ENCODE measurements at places on chromosomes 7 and 10. TPM values are rescaled to one million over a fixed set of nuclear protein-coding genes. Genes with fewer than 3 reads are reported as not detected.

DNA sequence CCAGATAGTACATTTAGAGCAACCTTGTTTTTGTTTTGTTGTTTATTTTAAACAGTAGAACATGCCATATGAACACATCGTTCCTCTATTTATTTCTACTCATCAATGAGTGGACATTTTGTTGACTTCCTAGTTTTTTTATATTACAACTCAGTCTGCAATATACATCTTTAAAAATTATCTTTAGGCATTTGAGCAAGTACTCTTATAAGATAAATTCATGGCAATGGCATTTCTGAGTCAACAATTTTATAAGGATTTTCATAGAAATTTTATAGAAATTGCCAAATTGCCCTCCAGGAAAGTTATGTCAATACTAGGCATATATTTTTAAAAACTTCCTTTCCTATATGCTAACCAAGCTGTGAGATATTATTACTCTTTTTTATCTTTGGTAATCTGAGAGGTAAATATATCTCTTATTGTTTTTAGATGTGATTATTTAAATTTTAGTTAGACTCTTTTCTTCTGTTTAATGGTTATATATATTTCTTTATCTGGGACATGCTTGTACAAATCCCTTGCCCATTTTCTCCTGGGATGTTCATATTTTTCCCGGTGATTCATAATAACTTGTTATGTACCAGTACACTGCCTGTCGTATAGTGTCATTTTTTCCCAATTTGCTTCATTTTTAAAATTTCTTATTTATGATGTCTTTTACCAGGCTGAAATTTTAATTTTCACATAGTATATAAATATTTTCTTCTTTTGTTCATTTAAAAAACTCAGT is 50.5 kb downstream of the FZD1 start:
- no peak for DNase-seq

HTR5A gene
- not detected for total RNA-seq

DNA sequence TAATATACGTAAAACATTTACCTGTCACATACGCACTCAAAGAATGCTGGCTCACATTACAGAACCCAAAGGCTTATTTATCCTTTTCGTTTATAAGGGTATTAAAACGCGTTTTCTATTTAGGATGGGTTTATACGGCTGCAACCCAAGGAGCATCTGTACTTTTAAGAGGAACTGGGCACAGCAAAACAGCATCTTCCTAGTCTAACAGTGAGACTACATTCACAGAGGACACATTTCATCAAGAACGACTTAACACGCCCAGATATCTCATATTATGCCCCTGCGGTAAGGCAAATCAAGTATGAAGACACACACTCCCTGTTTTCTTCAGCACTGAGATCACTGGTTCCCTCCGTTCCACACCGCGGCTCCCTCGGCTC is 533 bp upstream of the DMTF1 start:
- DNase-seq, result no peak

DNA sequence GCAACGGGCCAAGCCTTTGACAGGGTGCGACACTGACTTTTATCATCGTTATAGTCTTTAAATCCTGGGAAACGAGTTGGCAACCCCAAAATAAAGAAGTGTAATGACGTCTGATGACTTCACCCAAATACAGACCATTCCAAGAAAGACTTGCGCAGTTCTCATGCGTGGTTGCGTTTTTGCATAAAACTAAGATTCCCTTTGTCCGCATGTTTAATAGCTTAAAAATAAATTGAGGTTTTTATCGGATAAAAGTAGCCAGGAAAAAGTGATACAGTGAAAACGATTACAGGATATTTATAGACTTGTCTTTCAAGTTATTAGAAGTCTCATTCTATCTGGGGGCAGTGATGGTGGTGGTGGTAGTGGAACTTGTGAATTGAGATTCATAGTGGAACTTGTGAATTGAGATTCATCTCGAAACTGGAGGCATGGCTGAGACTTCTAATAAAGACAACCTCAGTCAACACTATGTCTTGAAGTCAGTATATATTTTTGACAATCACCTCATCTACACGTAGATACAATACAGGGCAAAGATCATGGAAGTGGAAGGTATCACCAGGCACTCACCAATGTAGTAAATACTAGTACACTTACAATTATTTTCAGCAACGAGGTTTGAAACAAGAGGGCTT is 1.2 kb upstream of the NAMPT start:
- no peak for DNase-seq

- no peak for DNase-seq
Measured at GRCh38 chr7:81492910-81493309, 276.9 kb downstream of the HGF start.

WIPF3 gene
- not detected for total RNA-seq

CALHM3 gene
- total RNA-seq, result not detected

DNA sequence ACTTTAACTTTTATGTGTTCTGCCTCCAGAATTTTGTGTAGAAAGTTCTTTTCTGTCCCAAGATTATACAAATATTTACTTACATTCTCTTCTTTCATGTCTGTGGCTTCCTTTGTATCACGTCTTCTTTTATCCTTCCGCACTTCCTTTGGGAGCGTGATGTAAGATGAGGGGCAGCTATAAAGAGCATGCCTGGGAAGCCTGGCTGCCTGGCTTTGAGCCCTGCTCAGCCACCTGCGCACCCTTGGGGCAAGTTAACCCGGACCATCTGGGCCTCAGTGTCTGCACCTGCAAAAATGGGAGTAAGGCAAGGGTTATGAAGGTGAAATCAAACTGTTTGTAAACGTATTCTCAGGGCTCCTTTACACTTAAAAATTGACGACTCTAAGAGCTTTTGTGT is 25.2 kb downstream of the PALD1 start:
- no peak for DNase-seq

- DNase-seq, result no peak
Measured at GRCh38 chr7:99314504-99314903, 11.2 kb upstream of the ARPC1A start.

DNA sequence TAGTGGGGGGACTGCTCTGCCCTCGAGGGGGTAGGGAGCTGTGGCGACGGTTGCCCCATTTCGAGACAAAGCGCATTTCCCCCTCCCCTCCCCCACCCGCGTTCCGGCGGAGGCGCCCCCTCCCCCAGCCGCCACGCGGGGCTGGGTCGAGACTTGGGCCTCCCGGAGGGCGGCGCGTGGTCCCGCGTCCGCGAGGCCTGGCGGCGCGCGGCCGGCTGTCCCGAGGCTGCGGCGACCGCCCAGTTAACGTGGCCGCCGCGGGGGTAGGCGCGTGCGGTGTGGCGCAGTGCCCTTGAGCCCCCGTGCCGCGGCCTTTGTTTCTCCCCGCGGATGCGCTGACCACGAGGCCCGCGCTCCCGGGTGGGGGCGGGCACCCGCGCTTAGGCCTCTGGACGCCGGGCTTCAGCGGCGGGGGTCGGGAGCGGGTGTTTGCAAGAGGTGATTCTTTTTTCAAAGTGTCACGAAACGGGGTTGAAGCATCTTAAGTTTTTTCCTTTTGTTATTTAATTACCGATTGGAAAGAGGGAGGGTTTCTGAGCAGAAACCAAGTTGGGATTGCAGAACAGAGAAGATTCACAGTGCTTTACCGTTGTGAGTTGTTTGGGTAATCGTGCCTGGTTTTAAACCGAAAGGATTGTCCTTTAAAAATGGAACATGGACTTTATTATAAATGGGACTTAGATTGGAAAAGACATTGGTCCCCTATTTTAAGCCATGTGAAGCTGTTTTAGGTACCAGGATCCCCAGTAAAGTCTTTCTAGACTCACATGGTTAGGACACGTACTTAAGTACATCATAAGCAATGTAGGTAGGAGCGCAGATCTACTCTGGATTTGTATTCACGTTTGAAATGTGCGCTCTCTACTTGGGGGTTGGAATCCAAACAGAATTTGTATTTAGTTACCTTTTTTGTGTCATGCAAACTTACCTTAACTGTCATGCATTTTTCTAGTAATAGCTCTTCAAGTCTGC is 760 bp downstream of the CBX3 start:
- peak; percentile 50 for DNase-seq

DNA sequence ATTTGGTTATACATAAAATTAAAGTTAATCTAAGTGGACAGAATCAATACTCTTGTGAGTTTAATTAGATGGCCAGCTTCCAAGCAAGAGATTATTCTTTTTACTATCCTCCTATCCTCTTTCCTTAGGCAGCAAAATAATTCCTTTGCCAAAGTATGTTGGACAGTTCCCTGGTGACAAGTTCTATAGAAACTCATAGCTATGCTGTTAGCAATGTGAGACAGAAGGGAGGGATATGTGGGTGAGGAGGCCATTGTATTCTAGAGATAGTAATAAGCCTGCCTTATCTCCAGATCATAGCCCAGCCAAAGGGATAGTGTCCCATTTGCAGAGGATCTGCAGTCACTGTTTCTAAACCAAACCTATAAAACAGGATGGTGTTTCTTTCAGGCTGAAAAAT is 181.6 kb upstream of the HDAC9 start:
- DNase-seq, result no peak

GRCh38 chr7:103148131-103148993 is 537 bp downstream of the NAPEPLD start:
- DNase-seq, result no peak

UCMA gene
- total RNA-seq, result not detected

WDR86 gene
- 5.6 TPM for total RNA-seq

GRCh38 chr7:82373926-82374635 is 69.5 kb downstream of the CACNA2D1 start:
- DNase-seq, result no peak

DNA sequence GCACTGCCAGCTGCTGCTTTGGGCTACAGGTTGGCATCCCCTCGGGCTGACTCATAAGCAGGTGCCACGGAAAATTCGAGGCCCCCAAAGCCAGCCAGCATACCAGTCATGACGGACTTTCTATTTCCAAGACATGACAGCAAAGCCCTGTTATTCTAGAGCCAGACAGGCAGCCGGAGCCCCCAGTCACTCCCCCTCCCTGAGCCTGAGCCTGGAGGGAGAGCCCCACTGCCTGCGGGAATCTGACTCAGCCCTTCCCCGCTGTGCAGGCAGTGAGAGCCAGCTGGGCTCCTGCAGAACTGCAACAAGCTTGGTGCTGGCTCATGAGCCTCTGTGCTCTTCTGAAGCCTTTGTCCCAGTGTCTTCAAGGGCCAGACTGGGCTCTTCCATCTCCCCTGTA is 15.8 kb downstream of the BTBD16 start:
- DNase-seq, result no peak

CDH23 gene
- 5.2 TPM for total RNA-seq

SLC29A3 gene
- total RNA-seq, result 2.3 TPM

SKIDA1 gene
- 0.25 TPM for total RNA-seq

DNA sequence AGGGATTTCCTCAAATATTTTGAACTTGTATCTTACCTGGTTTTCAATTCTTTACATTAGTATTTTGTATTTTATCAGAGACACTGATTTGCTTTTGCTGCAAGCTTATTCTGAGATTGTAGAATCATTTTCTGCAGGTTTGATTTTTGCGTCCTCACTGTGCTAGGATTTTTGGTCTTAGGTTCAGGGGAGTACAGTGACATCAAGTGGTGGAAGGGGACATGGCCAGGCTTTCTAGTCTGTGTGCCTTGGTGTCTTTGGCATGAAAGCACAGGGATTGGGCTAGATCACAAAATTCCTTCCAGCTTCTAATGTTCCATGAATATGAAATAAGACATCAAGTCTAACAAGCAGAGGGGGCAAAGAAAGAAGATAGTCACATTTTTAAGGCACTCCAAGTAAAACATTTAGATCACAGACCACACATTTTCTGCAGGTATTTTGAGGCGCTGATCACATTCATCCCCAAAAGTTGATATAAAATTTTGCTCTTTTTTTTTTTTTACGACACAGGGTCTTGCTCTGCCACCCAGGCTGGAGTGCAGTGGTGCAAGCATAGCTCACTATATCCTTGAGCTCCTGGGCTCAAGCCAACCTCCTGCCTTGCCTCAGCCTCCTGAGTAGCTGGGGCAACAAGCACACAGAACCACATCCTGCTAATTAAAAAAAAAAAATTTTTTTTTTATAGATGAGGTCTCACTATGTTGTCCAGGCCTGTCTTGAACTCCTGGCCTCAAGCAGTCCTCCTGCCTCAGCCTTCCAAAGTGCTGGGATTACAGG is 124.4 kb downstream of the PON1 start:
- no peak for DNase-seq

- DNase-seq, result no peak
Measured at GRCh38 chr10:18140957-18141845, 977 bp downstream of the CACNB2 start.

DNA sequence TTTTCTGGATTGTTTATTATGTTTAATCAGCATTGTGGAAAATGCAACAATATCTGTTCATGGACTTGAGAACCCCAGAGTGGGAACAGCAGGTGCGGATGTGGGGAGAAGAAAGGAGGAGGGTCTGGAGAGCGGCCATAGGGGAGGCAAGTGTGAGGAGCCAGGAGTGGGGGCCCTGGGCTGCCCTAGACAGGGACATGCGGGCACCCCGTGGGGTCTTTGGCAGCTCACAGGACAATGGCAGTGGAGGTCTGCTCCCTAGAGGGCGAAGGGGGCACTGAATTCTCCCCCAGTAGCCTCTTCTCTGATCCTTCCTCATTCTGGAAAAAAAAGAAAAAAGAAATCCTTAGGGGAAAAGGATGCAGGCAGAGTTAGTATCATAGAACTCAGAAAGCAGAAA is 8.9 kb downstream of the TMEM176B start:
- DNase-seq, result no peak

GRID2IP gene
- total RNA-seq, result 0.36 TPM

ZC3HAV1L gene
- total RNA-seq, result 0.50 TPM

All from CD4-positive, alpha-beta T cell (primary cell).